ENCODE measurements at places on chromosomes 4 and X.

DNA sequence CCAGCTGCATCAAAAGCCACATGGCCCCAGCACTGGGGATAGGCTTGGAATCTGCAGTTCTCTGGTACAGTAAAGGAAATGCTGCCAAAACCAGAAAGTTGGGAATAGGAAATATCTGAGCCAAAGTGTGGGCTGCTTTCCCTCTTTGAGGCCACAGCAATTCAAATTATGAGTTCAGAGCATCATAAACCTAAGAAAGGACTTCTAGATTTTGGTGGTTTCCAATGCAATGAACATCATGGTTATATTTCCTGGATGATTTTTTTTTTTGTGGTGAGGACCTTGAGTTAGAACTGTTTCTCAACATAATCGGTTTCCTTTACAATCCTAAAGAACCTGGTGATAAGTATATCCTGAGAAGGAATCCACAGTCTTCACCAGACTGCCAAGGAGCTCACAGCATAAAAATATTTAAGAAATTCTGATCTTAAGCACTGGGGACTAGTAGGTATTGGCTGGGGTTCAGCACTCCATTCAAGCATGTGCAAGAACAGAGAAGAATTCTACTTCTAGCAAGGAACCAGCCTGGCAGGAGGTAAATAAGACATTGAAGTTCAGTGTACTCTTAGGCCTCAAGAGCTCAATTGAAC lies 29.8 kb upstream of the ARHGAP24 start:
- DNase-seq, result no peak

DNA sequence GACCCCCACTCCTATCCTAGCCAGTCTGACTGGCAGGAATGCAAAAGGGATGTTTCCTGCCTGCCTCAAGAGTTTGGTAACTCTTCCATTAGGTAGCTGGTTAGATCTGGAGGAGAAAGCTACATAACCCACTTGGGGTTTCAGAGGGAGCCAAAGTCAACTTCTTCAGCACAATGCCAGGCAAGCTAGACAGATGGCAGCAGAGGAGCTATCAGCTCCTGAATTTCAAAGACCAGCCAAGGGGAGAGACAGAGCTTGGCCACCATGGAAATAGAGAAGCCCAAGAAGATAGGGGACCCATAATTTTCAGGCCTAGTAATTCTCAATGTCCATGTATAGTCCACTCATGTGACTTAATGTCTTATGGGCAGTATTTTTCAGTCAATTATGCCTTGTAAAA lies 56.4 kb downstream of the PGRMC1 start:
- DNase-seq, result no peak

DNA sequence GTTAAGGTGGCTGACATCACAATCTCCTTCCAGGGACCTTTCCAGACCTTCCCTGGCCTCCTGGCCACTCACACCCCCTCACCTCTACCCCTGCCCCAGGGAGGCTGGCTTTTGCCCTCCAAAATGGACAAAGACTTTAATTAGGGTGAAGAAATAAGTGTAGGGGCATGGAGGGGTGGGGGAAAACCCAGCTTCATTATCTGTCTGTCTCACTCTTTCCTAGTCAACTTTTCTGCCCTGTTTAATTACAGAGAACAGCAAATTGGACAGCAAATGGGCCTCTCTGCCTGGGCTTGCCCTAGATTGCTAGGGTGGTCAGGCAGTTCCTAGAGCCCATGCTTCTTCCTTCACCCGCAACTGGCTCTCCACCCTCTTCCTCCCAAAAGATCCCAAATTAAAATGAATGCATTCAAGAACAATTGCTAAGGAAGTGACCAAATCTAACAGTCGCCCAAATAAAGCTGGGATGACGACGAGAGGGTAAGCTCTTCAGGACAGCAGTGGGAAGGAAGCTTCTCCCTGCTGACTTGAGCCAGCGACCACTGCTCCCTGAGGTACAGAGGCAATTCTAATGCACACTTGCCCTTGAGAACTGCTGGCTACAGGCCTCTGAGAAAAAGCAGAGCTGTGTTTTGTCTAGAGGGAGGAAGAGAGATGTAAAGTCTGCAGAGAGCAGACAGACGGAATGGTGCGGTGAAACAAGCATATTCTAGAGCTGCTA lies 12.4 kb downstream of the RAI2 start:
- no peak for DNase-seq

DNA sequence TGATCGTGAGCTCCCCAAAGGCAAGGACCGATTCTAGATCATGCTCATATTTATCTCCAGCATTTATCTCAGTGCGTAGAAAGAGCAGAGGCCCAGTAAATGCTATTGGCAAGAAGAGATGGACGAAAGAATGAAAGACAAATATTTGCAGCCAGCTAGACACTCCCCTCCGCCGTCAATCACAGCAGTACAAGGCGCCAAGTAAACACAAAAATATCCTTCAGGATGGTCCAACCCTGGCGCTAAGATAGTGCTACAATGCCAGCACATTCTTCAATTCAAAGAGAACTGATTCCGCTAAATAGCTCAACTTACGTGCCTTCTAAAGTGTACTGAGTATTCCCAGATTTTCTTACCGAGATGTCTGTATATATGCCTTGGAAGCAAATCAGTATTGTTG lies 114.5 kb downstream of the DDX53 start:
- DNase-seq, result no peak

DNA sequence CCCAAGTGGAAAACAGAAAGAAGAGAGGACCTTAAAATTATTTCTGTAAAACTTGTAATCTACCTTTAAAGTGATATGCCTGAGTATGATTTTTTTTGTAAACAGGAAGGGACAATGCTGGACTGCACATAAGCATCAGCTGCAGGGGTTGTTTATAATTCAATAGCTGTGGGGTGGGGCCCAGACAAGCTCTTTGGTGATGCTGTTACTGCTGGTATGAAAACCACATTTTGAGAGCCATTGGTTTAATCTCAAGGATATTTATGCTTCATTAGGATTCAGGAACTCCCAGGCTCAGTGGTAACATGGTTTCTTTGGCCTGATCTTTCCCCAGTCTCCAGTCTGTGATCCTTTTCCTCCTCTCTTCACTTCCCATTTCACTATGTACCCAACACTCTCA lies 34.3 kb upstream of the GRPR start:
- DNase-seq, result no peak

Measured in activated CD8-positive, alpha-beta T cell treated with anti-CD3 and anti-CD28 coated beads, Interleukin-2, amount 10 ng/mL, durations not matched to agents 7 days and 5 days (primary cell).